ENCODE measurements at places on chromosomes 16 and 17. TPM values are rescaled to one million over a fixed set of nuclear protein-coding genes. Genes with fewer than 3 reads are reported as not detected.

Gene DNASE1L2
- 5.2 TPM for total RNA-seq

Gene CACNG5
- not detected for total RNA-seq

Gene ZNF750
- total RNA-seq: not detected

Gene GPR139
- not detected for total RNA-seq

Gene GNAO1
- total RNA-seq: 1.6 TPM

Gene MNT
- 18.8 TPM for total RNA-seq

Gene RUNDC3A
- total RNA-seq: 1.5 TPM

Gene CAPN15
- 51.3 TPM for total RNA-seq

Gene KRT31
- not detected for total RNA-seq

Gene SMIM5
- total RNA-seq: not detected

Gene HSD17B2
- total RNA-seq: not detected

Gene ZG16
- total RNA-seq: not detected

Gene TLCD1
- 3.8 TPM for total RNA-seq

Gene ACE
- total RNA-seq: 6.7 TPM

Gene SULT1A2
- 16.1 TPM for total RNA-seq

Gene CSH2
- not detected for total RNA-seq

Gene KRTAP4-1
- total RNA-seq: not detected

Gene LRRC37A
- 1.7 TPM for total RNA-seq

Gene TEKT3
- not detected for total RNA-seq

Gene ARSG
- 63.2 TPM for total RNA-seq

Gene ACAP1
- 51.0 TPM for total RNA-seq

Gene MARVELD3
- not detected for total RNA-seq

Gene PITPNC1
- 3.8 TPM for total RNA-seq

Gene NT5M
- total RNA-seq: 23.6 TPM

Gene MVP
- 7.8 TPM for total RNA-seq

Measured in Karpas-422 (cell line).